Activated CD4-positive, alpha-beta memory T cell treated with anti-CD3 and anti-CD28 coated beads for 36 hours (primary cell): ENCODE measurements at places on chromosomes 7 and 10. TPM values are rescaled to one million over a fixed set of nuclear protein-coding genes. Genes with fewer than 3 reads are reported as not detected.

- DNase-seq: no peak
Observed at GRCh38 chr10:128059982-128060293, 66.3 kb downstream of the MKI67 start.

- no peak for DNase-seq
Observed at GRCh38 chr10:42488416-42488815, 150.0 kb downstream of the ZNF33B start.

DNA sequence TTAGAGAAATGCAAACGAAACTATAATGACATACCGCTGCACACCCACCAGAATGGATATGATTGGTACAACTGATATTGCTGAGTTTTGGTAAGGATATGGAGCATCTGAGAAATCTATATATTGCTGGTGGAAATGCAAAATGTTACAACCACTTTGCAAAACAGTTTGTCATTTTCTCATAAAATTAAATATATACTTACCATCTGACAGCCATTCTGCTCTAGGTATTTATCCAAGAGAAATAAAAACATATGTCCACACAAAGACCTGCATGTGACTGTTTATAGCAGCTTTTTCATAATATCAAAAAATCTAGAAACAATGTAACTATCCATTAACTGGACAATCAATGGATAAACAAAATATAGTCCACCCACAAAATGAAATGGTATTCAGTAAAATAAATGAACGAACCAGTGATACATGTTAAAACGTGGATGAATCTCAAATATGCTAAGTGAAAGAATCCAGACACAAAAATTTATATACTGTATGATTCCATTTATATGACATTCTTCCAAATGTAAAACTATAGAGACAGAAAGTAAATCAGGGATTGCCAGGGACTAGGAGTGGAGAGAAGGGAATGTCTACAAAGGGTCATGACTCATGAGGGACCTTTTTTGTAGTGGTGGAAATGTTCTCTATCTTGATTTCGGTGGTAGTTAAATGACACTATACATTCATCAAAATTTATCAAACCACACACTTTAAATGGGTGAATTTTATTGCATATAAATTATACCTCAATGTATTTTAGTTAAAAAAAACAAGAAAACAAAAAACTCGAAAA lies 312.0 kb upstream of the GLI3 start:
- DNase-seq: no peak

- no peak for DNase-seq
Observed at GRCh38 chr10:35912615-35913569, 270.8 kb upstream of the FZD8 start.

- no peak for DNase-seq
Observed at GRCh38 chr10:80279146-80279545, 10.3 kb downstream of the MAT1A start.

- DNase-seq: peak; percentile 60
Observed at GRCh38 chr10:103605359-103606096, 112.0 kb downstream of the NEURL1 start.

GRCh38 chr10:72283131-72283530 lies 9.4 kb downstream of the DDIT4 start:
- no peak for DNase-seq

- no peak for DNase-seq
Observed at GRCh38 chr10:118910702-118911101, 118.8 kb upstream of the NANOS1 start.

GRCh38 chr10:12995425-12995861 lies 6.1 kb downstream of the CCDC3 start:
- no peak for DNase-seq

GRCh38 chr7:41169317-41169716 lies 533.6 kb downstream of the INHBA start:
- DNase-seq: no peak

DNA sequence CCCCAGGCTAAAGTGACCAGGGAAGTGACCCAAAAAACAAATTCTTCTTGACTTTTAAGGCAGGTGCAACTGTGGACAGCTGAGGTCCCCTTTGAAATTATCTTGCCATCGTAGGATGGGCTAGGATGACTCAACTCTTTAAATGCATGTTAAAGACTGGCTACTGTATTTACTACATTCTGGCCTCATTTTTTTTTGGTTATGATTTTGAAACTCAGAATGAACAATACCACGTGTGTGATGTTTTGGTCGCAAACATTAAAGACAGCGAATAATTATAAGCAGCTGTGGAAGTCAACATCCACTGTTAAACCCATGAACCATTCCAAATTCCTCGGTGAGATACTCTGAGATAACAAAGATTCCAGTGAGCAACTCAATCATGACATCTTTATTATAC lies 1.2 kb upstream of the SLC13A4 start:
- DNase-seq: no peak

- no peak for DNase-seq
Observed at GRCh38 chr7:95330204-95330960, 6.0 kb upstream of the PON1 start.

DNA sequence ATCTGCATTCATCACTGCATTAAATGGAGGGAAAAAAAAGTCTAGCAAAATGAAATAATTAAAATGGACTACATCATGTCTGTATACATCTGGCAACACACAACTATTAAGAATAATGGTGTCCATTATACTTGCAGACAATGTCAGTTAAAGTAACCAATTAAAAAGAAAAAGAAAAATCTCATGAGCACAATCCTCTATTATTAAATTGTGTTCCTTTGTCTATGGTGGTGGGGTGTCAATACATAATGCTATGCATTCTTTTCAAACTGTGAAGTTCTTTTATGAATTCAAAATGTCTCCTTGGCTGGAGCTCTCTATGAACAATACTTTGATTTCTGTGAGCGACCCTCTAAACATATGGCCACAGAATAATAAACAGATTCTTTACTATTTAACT lies 63.5 kb downstream of the NRP1 start:
- no peak for DNase-seq

GRCh38 chr7:78970440-78970916 lies 483.0 kb downstream of the MAGI2 start:
- no peak for DNase-seq

The STEAP1B gene
- total RNA-seq: not detected

The TWIST1 gene
- total RNA-seq: 4.6 TPM

The GIMAP5 gene
- total RNA-seq: 48.3 TPM

The PIP4K2A gene
- 108 TPM for total RNA-seq

The ARMC3 gene
- not detected for total RNA-seq

The CCDC146 gene
- 1.0 TPM for total RNA-seq

The ZNF239 gene
- 1.5 TPM for total RNA-seq
